ENCODE measurements at places on chromosomes 1 and 21.

DNA sequence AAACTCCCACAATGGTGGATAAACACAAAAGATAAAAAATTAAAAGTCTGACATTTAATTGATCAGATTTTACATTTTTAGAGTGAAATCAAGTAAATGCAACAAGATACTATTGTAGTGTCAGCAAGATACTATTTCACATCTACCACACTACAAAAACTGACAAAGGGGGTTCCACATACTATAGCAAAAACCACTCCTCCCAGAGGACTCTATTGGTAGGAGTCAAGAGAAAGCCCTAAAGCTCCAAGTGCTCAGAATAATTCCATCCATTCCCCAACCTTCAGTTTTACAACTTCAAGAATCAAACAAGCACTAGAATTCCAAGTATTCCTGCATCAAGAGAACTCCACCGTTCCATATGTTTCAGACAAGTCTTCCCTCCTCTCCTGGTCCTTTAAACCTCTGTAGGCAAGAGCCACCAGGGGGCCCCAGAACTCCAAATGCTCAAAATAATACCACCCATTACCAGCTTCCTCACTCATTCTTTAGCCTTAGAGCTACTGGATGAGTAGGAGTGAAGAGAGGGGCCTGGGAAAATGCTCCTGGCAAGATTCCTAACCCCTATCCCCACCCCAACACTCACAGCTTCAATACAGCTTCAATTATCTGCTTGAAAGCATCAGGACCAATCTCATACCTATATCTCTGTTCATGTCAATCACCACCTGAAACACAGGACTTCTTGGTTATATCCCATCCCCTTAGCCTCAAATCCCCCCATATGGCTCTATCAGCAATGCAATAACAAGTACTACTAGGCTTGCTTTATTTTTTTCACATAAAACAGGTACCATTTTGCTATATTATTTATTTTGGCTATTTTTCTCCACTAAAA lies 9.9 kb downstream of the TOR1AIP2 start:
- peaks cover 25% of the 10 kb centered on the region for H3K4me1 ChIP-seq
- peak; percentile 44 for DNase-seq
- no peaks in the 10 kb centered on the region for H3K36me3 ChIP-seq
- no peaks in the 10 kb centered on the region for H3K27me3 ChIP-seq
- no peak overlapping the region for H3K4me3 ChIP-seq
- peak overlapping the region; percentile 56 for H3K27ac ChIP-seq

DNA sequence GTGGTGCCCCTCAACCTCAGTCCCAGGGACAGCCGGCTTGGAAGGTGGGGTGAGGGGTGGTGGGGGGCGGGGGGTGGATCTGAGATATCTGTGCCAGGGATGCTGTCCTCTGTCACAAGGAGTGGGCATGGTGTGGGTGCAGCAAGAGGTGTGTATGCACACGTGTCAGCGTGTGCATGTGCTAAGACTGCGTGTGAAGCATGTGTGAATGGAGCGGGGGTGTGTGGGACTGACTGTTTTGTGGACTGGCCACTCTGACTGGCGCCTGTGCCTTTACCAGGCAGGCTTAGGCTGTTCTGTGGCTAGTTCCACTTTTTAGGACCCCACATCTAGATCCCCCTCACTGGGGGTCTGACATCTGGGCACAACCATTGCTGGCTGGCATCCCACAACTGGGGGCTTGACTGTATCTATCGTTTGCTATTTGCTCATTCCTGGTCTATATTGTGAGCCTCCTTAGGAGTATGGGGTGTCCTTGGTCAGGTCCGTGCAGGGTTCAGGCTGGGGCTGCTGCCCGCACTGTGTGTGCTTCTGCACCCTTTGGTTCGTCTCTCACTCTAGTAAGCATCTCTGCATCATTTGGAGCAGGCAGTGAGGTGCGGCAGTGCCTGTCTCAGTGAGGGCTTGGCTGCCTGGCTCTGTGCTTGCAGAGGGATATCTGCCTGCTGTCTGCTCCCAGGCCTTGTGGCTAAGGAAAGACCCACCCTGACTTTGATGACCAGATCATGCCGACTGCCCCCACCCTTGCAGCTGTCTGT lies 1.9 kb downstream of the AMPD2 start:
- H3K4me1 ChIP-seq: peaks cover 81% of the 10 kb centered on the region
- no peak for DNase-seq
- peak overlapping the region; percentile 97 for H3K27ac ChIP-seq
- peaks cover 7% of the 10 kb centered on the region for H3K36me3 ChIP-seq

GRCh38 chr1:160646711-160647328 lies at the start of gene SLAMF1:
TSS of gene SLAMF1 (minus strand) at chr1:160647044. CDS start at chr1:160646945, 99 bp downstream.
- peak; percentile 52 for DNase-seq
- H3K4me3 ChIP-seq: peak within 1 kb of the TSS; percentile 90
- H3K27me3 ChIP-seq: no peaks in the 10 kb centered on the region
- peak within 1 kb of the TSS; percentile 97 for H3K27ac ChIP-seq
- peaks cover 84% of the 10 kb centered on the region for H3K4me1 ChIP-seq

DNA sequence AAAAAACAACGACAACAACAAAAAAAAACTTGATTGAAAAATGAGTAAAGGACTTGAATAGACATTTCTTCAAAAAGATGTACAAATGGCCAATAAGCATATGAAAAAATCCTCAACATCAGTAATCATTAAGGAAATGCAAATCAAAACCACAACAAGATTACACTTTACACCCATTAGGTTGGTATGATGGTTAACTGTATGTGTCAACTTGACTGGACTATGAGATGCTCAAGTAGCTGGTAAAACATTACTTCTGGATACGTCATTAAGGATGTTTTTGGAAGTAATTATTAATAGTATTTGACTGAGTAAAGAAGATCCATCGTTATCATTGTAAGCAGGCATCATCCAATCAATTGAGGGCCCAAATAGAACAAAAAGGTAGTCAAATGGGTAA lies 34.9 kb upstream of the LYPLAL1 start:
- no peaks in the 10 kb centered on the region for H3K4me1 ChIP-seq
- H3K27ac ChIP-seq: no peak overlapping the region
- H3K4me3 ChIP-seq: no peak overlapping the region
- peaks cover 19% of the 10 kb centered on the region for H3K27me3 ChIP-seq
- DNase-seq: no peak
- peaks cover 8% of the 10 kb centered on the region for H3K36me3 ChIP-seq

- no peak for DNase-seq
- H3K36me3 ChIP-seq: no peaks in the 10 kb centered on the region
- no peak overlapping the region for H3K4me3 ChIP-seq
- no peak overlapping the region for H3K27ac ChIP-seq
Measured at GRCh38 chr1:235898126-235898525, 31.4 kb upstream of the LYST start.

DNA sequence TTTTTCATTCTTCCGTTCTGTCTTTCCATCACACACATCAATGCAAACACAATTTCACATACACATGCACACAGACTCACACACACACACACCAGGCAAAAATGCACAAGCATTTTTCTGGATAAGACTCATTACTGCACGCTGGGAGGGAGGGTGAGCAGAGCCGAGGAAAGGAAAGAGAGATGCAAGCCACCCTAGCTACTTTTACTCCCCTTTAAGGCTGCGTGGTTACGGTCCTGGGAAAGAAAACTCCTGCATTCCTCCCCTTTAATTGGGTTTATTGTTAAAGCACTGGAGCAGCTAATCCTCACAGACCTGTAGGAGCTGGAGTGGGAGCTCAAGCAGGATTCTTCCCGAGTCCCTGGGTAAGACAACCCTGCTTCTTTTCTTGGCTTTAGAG lies at the start of gene CAMK1G:
CAMK1G (plus strand) TSS at position 307 of the 400 bp plus-strand sequence. CDS start 11,270 bp downstream, outside the sequence.
- no peak for DNase-seq
- H3K27ac ChIP-seq: no peak within 1 kb of the TSS
- H3K4me3 ChIP-seq: no peak within 1 kb of the TSS
- H3K36me3 ChIP-seq: no peaks in the 10 kb centered on the region
- H3K4me1 ChIP-seq: no peaks in the 10 kb centered on the region
- peaks cover 25% of the 10 kb centered on the region for H3K27me3 ChIP-seq

- H3K4me3 ChIP-seq: no peak overlapping the region
- H3K36me3 ChIP-seq: no peaks in the 10 kb centered on the region
- peaks cover 4% of the 10 kb centered on the region for H3K27me3 ChIP-seq
- DNase-seq: no peak
Measured at GRCh38 chr1:53502641-53503432, 43.6 kb downstream of the DMRTB1 start.

DNA sequence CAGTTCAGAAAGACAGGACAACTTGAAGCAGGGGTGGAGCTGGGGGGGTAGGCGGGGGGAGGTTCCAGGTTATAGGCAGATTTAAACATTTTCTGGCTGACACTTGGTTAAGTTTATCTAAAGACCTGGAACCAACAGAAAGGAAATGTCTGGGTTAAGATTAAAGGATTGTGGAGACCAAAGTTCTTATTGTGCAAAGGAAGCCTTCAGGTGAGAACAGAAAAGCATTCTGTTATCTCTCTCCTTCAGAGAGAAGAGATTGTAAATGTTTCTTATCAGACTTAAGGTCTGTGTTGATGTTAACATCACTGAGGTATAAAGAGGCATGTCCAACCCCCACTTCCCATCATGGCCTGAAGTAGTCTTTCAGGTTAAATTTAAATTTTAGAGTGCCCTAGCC lies 3.7 kb upstream of the ACADM start:
- H3K36me3 ChIP-seq: no peaks in the 10 kb centered on the region
- peaks cover 7% of the 10 kb centered on the region for H3K4me1 ChIP-seq
- no peak for DNase-seq
- no peak overlapping the region for H3K27ac ChIP-seq

GRCh38 chr1:71304125-71304524 lies 223.3 kb upstream of the ZRANB2 start:
- no peaks in the 10 kb centered on the region for H3K27me3 ChIP-seq
- H3K36me3 ChIP-seq: no peaks in the 10 kb centered on the region
- H3K27ac ChIP-seq: no peak overlapping the region
